NCI-H69 (cell line): ENCODE measurements at places on chromosomes 7 and 10.
A peak's percentile ranks its signal among the peaks of the same experiment; 100 is the strongest.

DNA sequence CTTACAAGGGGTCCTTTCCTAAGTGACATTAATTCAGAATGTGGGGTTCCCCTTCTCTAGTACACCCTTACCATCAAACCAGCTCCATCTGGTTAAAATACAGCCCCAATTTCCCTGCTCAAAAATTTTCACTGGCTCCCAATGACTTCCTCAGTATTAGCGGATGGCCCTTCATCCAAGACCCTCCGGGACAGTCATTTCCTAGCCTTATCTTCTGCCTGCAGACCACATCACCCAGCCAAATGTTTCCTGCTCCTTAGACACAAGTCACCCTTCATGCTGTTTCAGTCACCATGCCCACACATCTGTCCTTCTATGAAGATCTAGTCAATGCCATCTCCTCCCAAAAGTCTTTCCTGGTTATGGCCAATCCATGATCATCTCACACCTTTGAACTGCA lies 45.2 kb downstream of the PARD3 start:
- DNase-seq: no peak

- peak; percentile 52 for DNase-seq
Observed at GRCh38 chr10:133257489-133258065, 19.1 kb downstream of the ADAM8 start.

GRCh38 chr10:79272353-79272752 lies 74.9 kb upstream of the PPIF start:
- no peak for DNase-seq

- DNase-seq: no peak
Observed at GRCh38 chr10:44411251-44411650, 26.4 kb upstream of the CXCL12 start.

DNA sequence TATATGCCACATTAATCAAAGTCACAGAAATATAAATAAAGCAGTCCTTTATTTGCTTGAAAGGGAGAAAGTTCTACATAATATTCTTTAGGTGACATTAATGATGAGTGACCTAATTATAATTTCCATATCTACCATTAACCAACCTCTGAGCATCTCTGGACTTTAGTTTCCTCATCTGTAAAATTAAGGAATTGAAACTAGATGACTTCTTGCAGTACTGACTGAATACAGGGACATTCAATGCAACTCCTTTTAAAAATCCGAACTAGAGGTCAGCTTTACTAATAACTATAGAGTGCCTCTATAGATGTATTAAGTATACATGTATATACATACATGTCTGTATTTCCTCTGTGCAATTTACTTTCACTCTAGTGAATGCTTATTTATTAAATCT lies 3.9 kb downstream of the FMC1 start:
- no peak for DNase-seq

DNA sequence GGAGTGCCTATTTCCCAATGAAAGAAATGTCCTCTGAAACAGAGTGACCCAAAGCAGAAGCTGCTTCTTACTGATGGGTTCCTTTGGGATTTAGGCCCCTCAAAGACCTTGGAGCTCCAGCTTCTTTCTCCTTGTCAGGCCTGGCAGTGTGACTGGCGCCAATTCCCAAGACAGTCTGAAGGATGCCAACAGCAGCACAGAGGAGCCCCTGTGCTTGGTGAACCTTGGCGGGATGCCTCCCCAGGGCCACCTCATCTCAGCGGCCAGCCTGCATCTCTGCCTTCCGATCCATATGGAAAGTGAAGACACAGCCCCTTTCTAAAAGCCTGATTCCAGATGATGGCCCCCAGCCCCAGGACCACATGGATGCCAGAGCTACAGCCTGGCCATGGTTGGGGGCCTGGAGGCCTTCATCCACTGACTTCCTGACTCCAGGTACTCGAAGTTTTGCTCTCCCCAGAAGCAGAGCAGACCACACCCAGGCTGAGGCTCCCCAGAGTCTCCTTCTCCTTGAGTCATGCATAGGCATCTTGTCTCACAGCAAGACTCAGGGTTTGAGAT lies 45.4 kb downstream of the FBXW4 start:
- DNase-seq: no peak

- DNase-seq: no peak
Observed at GRCh38 chr7:41938371-41938770, 235.5 kb upstream of the INHBA start.

DNA sequence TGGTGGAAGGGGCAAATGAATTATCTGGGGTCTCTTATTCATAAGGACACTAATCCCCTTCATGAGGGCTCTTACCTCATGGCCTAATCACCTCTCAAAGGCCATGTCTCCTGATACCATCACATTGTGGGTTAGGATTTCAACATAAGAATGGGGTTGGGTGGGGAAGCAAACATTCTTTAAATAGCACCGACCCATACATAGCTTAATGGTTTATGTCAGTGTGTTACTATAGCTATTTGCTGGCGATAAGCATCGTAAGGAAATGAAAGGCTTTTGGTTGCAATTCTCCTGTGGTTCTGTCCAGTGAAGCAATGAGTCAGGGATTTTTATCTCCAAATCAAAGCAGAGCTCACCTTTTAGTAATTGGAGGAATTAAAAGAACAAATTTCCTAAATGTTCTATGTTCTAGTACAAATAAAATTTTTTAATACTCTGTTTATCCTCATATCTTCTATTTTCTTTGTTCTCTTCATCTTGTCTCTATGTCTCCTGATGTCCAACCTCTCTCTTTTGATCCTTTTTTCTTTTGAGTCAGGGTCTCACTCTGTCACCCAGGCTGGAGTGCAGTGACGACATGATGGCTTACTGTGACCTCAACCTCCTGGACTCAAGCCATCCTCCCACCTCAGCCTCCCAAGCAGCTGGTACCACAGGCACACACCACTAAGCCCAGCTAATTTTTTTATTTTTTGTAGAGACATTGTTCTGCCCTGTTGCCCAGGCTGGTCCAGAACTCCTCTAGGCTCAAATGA lies 57.0 kb upstream of the GLCCI1 start:
- DNase-seq: no peak

DNA sequence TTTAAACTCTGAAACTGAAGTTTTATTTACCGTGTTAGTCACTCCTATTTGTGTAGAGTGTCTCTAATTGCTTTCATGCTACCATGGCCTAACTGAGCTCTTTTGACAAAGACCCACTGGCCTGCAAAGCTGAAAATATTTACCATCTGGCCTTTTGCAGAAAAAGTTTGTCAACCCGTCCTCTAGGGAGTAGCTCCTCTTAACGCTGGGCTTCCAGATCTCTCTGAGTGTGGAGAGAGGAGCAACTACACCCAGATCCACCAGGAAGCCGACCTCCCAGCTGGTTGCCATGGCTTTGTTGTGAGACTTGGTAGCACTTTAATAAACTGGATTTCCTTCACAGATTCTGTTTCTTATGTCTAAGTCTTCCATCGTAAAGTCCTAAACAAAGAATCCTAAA lies 4.2 kb upstream of the C10orf71 start:
- DNase-seq: no peak

DNA sequence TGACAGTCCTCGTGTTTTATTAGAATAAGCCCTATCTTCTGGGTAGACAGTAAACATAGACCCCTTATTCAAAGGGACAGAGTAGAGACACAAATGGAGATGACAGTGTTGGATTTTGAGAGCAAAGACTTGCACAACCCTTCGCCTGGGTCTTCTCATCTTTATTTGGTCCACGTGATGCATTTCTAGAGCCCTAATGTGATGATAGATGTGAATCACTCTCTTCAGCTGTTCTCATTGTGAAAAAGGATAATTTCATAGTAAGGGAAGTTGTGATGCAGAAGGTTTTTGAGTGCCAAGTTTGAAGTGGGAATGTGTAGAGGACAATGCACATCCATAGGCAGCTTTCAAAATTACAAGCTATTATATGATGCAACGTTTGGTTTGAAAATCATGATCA lies 86.3 kb downstream of the CREB5 start:
- peak; percentile 29 for DNase-seq

GRCh38 chr7:34612661-34613060 lies 45.4 kb upstream of the NPSR1 start:
- DNase-seq: no peak

- DNase-seq: no peak
Observed at GRCh38 chr7:28889290-28889689, 68.8 kb downstream of the TRIL start.

- DNase-seq: no peak
Observed at GRCh38 chr7:139830782-139831501, 1.9 kb downstream of the TBXAS1 start.

DNA sequence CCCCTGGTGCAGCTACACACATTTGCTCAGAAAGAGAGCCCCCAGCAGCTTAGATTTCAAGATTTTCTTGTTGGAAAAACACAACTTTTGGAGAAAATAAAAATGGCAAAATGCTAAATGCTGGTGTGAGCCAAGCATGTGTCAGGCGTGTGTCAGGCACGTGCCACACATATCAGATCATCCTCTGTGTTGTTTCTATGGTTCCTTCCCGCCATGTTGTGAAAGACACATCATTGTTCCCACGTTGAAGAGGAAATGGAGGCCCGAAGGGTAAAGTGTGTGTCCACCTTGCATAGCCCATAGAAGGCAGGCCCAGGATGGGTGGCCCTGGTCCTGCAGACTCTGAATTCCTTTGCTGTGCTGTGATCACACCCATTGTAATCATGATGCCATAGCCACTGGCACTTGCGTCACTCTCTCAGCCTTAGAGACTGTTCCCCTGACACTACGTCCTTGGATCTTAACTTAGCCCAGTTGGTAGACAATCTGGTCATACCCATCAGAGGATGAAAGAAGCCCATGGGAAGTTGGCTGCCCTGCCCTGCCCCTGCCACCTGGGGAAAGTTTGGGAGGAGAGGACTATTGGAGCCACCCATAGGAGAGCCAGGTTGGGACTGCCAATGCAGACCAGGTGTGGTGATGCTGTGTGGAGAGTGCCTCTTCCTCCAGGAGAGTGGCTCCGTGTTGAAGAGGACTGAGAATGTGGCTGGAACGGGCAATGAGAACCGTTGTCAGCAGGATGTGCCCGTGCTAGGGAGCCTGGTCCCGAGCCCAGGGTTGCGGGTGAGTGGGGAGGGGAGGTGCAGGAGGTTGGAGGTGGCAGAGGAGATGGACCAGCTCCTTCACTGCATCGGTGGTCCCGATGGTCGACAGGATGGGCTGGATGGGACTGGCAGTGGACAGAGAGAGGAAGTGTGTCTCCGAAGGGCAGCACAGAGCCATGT lies 65.6 kb upstream of the IGFBP3 start:
- DNase-seq: no peak

DNA sequence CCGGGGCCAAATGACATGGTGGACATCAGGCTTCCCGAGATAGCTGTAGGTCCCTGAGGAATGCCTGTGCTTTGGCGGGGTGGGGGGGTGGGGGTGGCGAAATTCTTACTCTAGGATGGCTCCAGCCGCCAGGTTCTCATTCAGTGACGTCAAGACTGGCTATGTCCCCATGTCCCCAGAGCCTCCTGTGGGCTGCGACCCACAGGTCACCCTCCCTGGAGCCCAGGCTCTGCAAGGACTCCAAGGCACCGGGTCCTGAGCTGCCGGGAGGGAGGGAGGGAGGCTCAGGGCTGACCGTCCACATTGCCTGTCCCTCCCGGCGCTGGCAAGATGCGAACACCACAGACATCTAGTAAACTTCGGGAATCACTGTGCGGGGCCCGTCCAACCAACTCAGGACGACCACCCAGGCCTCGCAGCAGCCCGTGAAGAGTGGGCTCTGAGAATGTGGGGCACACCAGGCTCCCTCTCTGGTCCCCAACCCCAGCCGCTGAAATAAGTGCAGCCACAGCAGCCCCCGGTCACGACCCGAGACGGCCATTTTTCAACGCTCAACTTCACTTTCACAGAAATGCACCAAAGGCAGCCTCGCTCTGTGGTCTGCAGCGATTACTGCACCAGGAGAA lies 12.6 kb downstream of the GPR146 start:
- DNase-seq: no peak

GRCh38 chr7:30147785-30148184 lies 13.0 kb downstream of the MTURN start:
- DNase-seq: no peak

DNA sequence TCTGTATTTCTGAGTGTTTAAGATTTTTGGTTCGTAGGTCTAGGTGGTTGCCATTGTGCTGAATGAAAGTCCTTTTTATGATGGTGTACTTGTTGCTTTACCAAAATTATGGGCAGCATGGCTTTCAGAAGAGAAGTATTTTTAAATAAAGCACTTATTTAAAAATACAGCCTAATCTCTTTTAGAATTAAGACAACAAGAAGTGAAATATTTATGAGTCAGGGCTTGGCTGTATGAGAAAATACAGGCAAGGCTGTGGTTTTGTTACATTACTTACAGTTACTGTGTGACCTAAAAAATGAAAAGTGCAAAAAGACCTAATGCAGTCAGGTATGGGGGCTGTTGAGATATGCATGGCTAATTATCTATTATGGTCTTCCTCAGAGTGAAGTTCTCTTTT lies 185.2 kb upstream of the PPP1R3A start:
- DNase-seq: no peak

- no peak for DNase-seq
Observed at GRCh38 chr10:119285495-119286267, 78.3 kb downstream of the GRK5 start.

DNA sequence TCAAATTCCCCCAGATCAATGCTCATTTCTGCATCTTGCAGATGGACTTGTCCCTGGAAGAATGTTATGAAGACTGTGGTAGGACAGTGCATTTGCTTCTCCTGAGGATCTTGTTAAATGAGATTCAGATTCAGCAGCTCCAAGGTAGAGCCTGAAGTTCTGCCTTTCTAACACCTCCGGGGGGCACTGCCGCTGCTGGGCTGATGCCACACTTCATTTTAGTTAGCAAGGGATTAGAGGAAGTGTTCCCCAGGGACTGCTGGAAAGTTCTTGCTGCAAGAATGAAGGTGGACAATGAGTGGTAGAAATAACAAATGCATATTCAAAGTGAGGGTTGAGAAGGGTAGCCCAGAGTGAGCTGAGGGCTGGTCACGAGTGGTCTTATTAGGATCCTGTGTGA lies 434.3 kb upstream of the AKR1E2 start:
- DNase-seq: peak; percentile 1

GRCh38 chr10:93541402-93542357 lies 24.8 kb upstream of the FFAR4 start:
- peak; percentile 40 for DNase-seq

DNA sequence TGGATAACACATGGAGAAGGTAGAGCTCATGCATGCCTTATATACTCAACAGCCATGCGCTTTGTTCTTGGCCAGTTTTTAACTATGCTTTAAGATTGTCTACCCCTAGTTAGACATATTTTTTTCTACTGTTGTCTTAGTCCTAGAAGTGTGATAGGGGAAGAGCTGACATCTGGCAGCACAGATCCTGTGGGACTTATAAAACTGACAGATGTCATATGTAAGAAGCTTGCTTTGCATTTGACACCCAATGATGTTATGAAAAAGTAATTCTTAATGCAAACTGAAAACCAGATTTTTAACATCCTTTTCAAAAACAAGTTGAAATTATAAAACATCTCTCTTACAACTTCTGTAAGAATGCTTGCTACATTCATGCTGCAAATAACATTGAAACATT lies 715.9 kb upstream of the LRRN3 start:
- DNase-seq: no peak

DNA sequence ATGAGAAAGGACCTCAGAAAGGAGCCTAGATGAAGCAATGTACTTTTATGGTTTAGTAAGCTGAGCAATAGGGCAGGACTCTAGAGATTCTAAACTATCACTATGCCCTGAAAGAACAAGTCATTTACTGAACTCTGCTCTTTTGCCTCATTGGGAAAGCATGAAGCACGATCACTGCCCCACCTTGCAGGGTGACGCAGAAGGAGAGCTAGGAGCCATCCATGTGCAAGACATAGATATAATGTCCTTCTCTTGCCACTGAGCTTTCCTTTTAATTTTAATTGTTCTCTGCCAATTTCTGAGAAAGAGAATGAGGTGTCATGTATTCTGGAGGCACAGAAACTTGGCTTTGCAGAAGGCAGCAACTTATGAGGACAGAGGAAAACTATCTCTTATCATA lies 108.3 kb downstream of the SORCS1 start:
- no peak for DNase-seq
